CD8-positive, alpha-beta memory T cell (primary cell): ENCODE measurements at places on chromosomes 12 and 14.

DNA sequence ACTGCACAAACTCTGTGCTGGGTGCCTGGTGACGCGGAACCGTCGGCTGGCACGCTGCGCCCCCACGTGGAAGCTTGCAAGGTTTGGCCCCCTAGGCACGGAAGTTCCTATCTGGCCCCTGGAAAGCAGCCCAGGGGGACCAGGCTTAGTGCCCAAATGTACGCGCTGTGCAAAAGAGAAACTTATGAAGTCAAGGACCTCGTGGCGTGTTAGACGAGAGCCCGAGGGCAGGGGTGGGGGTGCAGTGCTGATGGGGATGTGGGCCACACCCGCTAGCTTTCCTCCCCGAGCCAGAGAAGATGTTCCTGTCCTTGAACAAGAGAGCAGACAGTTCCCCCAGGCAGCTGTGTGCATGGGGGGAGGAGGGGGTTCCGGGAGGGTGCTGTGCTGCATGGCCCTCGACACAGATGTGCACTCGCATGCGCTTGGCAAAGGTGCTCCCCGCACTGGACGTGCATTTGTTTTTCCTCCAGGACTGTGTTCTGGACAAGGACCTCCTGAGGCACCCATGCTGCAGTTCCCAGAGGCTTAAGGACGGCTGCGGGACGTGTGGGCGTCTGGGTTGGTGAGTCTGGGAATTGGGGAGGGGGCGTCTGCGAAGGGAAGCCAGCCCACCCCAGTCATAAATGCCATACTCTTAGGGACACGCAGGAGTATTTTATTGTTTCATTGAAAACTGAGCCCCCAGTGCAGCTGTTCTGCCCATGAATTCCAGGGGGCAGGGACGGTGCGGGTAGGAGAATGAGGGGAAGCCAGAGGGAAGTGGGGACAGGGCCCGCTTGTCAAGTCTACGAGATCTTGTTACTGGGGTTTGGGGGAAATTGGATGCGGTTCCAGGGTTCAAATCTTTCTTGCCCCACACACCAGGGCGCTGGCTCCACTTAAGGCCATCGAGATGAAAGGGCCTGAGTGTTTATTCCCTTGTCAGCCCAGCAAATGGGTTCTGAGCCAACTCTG, 80.0 kb downstream of the NTF3 start:
- DNase-seq: no peak

GRCh38 chr12:116636608-116637519, 77.7 kb downstream of the MAP1LC3B2 start:
- DNase-seq: no peak

DNA sequence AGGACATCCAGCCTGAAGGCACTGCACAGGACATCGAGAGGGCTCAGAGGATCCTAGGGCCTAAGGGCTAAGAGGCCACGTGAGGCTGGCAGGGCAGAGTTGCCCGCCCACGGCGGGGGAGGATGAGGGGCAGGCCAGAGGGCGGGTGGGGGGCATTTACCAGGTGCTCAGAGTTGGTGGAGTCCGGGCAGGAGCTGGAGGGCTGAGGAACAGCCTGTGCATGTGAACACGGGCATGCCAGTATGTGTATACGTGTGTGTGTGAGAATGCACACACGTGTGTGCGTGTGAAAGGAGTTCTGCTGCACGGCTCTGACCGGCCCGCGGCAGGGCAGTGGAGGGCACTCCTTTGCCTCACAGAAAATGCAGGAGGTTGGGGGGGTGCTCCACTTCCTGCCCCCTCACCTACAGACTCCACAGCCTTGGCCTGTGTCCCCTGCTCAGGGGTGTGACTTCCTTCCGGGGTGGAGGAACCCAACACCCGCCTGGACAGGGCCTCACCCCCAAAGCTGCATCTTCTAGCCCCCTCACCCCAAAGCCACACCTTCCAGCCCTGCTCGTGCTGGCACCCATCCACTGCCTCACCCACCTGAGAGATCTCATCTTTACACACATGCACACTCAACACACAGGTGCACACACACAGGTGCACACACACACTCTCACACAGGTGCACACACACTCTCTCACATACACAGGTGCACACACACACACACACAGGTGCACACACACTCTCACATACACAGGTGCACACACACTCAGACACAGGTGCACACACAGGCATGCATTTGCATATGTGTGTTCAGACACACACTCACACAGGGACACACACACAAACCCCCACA, 11.8 kb upstream of the GPR132 start:
- DNase-seq: peak; percentile 56

DNA sequence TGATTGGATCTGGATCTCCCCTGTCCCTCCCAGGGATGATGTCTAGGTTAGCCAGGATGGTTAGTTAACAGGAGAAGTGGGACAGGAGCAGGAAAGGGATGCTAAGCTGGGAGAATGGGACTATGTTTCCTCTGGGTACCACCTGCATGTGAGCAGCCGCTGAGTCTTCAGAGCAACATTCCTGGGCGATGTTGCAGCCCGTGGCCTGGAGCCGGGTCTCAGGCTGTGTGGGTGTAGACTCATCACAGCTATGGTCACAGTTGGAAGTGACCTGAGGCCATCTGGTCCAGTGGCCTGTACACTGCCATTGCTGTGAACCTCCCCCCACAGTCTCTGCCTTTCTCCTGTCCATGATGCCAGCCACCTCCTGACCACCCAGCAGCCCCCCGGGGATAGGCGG, 422.6 kb downstream of the DPF3 start:
- no peak for DNase-seq

DNA sequence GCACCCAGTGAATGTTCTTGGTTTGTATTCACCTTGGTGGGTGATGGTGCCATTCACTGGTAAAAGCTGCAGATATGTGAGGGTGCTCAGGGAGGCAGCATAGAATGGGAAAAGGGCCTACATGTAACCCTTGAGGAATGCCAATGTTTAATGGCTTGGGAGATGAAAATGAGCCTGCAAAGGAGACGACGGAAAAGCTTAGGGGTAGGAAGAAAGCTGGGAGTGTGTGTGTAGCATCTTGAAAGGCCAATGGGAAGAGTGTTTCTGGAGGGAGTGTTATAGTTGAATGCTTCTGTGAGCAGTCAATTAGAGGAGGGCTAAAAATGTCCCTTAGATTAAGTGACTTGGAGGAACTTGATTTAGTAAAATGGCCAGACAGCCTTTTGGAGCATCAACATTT, 24.9 kb downstream of the PPM1A start:
- no peak for DNase-seq
